ENCODE measurements at places on chromosomes 7 and 10.

- DNase-seq = no peak
These were observed 143.4 kb downstream of the DYNC1I1 start for GRCh38 chr7:95915731-95916130.

DNA sequence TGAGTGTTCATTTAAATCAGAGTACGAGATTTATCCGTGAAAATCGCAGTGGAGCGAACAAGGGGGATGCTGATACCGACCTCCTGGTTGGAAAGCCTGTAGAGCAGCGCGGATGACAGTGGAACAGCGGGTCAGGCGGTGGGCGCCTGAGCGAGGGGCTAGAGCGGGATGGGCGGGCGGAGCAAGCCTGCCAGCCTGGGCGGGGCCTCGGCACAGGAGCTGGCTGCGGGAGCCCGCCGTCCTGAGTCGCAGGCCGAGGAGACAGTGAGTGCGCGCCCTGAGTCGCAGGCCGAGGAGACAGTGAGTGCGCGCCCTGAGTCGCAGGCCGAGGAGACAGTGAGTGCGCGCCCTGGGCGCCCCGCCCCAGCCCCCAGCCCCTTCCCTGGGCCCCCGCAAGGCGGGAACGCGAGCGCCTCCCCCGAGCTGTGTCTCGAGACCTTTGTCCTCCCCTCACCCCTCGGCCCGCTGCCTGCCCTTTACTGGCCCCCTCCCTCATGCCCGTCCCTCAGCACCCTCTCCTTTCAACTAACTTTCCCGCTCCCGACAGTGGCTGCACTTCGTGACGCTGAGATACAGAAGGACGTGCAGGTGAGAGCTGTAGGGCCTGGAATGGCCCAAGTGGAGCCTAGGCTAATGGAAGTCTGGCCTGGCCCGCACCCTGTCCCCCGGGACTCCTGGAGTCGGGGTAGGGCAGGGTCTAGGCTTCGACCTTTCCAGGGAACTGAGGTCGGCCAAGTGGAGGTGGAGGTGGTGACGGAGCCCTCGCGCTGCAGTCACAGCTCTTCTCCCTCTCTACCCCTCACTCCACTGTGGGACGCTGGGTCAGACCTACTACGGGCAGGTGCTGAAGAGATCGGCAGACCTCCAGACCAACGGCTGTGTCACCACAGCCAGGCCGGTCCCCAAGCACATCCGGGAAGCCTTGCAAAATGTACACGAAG lies at the start of gene AS3MT:
Gene AS3MT, plus strand, starts transcription at position 213 of the 941 bp plus-strand sequence. Its CDS starts 123 bp downstream, at position 336.
- no peak for DNase-seq

DNA sequence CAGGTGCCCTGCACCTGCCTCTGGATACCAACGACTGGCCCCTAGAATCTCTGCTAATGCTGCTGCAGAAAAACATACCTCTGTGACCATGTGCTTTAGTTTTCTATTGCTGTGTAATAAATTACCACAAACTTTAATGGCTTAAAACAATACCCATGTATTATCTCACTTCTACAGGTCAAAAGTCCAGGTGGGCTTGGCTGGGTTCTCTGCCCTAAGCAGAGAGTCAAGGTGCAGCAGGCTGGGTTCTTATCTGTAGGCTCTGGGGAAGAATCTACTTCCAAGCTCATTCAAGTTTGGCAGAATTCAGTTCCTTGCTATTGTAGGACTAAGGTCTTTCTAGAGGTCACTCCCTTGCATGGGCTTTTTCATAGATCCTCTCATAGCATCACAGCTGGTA lies 52.3 kb downstream of the CCDC71L start:
- no peak for DNase-seq

DNA sequence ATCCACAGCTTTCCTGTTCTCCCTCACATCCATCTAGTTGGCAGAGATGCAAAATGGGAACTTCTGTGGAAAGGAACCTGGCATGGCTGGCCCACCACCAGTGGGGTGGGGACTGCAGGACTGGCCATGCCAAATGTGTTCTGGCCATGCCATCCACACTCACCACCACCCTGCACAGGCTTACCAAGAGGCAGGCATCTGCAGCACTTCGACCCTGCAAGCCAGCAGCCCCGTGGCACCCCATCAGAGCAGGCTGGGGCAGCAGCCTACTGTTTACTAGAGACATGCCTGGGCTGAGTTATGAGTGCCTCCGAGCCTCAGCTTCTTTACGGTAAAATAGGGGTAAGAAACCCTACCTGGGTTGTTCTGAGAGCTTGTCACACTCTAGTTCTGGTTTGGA lies 313.1 kb downstream of the PLXNA4 start:
- no peak for DNase-seq

GRCh38 chr10:132563485-132564248 lies 26.1 kb downstream of the INPP5A start:
- DNase-seq = no peak

DNA sequence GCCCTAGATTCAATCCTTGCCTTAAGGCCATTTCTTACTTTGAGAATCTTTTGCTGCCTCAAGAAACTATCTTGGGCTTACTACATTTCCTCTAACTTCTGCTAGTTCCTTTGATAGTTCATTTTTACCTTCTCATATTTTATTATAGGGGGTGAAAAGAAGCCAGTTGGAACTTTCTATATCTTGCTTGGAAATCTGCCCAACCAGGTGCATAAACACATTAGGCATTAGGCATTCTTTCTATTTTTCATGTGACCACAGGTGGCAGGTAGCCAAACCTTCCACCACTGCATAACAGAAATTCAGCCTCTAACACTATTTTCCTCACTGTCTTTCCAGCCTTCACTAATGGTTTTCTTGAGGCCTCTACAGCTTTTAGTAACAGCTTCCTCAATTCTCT lies 300.0 kb upstream of the SP8 start:
- DNase-seq = no peak

DNA sequence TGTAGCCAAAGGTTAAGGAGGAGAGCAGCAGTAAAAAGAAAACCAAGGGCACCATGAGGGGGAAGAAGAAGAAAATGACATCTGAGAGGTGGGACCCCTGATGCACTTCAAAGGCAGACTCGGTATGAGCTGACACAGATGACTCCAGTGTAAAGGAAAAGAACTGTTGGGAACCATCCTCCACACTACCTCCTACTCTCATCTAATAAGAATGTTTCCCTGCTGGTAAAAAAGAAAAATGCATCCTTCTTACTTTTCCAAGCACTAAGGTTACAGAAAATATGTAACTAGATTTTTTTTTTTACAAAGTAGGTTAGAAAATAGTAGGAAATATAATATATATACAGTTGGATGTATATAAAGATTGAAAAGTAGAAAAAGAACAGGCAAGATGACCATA lies 16.9 kb downstream of the TAS2R41 start:
- DNase-seq = no peak

GRCh38 chr7:77269360-77270093 lies 69.9 kb upstream of the FGL2 start:
- no peak for DNase-seq

DNA sequence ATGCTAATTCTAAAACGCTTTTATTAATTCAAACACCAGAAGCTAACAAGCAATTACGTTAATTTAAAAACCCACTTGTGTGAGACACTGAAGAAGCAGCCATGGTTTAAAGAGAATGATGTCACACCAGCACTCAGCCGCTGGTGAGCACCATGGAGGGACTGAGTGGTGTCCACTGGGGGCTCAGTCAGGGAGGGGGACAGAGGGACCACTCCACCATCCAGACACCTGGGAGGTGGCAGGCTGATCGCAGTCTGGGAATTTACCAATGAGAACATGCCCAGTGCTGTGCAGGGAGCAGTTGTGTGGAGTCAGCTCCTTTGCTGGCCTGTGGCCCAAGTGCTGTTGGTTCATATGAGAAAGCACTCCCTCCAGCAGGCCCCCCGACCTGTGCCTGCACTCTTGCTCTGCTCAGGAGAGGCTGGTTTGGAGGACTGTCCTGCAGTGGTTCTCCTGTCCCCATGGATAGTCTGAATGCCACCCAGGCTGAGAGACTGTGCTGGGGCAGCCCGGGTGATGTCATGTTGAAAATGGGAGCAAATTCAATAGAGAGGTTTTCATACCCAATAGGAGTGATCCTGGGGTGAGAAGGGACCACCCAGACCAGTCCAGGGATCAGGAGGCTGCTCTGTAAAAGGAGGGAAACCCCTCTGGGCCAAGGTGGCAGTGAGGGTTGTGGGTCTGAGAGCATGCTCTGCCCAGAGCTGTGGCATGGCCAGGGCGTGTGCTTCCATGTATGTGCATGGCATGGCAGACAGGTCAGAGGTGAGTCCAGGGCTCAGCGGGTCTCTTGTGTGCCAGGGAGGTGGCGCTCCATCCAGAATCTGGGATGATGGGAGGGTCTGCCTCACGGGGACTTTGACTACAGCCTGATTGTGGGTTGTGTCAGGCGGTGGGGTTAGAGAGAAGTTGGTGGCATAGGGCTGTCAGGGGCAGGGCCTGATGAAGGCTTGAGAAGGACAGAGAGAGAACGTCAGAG lies 12.7 kb downstream of the ADCY1 start:
- DNase-seq = no peak

DNA sequence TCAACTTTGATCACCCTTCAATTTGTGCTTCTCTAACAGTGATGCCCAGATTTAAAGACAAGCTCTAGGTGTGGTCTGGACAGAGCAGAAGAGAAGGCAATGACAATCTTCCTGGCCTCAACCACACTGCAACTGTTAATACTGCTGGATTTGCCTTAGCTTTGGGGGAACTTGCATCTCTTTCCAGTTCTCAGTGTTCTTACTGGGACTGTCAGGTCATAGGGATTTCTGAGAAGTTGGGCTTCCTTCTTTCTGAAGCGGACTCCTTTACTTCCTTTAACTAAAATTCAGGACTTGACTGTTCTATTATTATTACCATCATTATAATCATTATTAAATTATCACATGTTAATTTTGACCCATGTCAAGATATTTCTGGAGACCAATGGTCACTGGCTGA lies 80.8 kb downstream of the OSBPL3 start:
- no peak for DNase-seq

DNA sequence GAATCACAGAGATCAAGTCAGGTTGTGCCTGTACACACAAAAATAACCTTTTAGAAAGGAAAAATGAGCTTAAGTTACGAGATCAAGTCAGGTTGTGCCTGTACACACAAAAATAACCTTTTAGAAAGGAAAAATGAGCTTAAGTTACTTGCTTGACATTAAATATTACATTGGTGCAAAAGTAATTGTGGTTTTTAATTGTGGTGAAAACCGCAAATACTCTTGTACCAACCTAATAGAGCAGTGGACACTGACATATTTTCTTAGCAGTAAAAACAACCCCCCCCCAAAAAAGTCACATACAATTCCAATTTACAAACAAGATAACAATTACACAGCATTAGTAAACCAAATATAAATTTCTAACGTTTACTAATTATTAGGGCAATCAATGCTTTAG lies 595.6 kb downstream of the GRM8 start:
- DNase-seq = no peak

DNA sequence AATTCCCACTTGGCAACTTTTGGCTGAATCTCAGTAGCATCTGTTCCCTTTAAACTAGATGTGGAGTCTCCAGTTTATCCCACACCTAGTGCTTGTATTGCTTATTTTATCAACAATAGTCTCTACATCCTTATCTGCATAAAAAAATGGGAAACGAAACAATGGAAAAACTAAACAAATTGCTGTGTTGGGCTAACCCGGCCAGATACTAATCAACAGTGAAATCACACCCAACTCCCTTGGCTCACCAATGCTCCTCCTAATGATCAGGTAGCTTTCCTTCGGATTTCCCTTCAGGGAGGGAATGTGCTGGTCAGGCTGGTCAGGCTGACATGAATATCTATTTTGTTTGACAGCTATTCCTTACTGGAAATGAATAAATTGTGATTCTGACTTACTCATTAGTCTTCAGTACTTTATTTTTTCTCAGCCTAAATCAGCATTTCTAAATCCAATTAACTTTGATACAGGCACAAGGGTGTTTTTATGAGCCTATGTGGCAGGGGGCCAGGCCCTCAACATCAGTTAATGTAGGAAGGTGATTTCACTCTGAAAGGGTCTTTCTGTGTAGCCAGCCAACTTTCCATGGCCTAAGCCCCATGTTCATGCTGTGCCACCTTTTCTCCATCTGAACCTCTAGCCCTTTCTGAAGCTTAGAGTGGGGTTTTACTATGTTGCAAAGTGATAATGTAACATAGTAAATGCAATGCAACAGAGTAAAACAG lies 170.5 kb upstream of the NPSR1 start:
- DNase-seq = no peak

- DNase-seq = no peak
These were observed 8.5 kb downstream of the OR2A7 start for GRCh38 chr7:144256112-144256511.

DNA sequence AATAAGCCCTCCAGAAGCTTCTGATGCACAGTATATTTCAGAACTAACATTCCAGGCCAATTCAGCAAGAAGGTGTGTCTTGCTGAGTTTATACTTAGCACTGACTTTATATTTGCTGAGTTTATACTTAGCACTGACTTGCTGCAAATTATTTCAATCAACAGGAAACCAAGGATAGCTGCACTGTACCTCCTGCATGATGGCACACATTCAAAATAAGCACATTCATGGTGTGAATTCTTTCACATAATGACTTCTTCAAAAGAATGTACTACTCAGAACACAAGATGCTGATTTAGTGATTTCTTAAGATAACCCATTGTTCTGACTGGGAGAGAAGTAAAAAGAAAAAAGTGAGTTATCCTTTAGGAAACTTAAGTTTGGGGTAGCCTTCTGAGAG lies 52.0 kb downstream of the JAZF1 start:
- no peak for DNase-seq

DNA sequence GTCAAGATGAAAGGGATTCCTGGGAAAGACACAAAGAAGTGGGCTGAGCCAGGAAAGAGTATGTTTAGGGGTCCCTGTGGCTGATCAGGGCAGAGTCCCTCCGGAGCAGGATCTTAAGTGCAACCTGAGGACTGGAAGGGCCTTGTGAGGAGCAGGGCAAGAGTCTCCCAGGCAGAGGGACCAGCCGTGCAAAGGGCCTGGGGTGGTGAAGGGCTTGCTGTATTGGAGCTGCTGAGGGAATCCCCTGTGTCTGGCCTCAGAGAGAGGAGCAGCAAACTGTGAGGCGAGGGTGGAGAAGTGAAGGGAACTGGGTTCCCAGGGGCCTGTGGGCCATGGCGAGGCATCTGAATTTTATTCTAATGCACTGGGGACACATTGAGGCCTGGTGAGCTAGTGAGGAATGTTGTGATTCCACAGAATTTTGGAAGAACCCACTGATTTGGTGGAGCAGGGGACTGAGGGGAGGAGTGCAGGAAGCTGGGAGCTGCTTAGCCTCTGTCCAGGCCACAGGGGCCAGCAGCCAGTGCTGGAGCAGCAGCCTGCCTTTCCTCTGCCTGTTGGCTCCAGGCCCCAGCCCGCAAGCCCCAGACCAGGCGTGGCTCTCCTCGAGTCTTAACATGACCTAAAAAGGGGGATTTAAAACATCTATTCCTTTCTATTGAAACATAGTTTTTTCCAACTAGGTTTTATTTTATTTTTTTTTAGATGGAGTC lies 138.4 kb upstream of the IGFBP3 start:
- no peak for DNase-seq

GRCh38 chr10:121914661-121915060 lies 13.2 kb downstream of the ATE1 start:
- DNase-seq = no peak

- DNase-seq = no peak
These were observed 5.1 kb downstream of the GSTO2 start for GRCh38 chr10:104273899-104274575.

DNA sequence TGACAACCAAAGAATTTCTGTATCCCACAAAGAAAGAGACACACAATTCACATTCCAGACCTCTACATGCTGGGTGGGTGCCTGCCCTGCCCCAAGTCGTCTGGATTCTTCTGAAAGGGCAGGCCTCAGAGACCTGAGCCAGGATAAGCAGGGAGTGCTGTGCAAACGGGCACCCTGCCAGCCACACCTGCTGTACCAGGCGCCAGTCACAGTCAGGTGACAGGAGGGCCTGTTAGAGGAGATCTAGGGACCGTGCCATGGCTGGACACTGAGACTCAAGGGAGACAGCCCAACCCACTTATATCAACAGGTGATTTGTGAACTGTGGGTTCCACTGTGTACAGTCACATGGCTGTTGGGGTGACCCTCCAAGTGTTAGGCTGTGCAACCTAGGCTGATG lies 103.1 kb upstream of the AFAP1L2 start:
- no peak for DNase-seq

Data from central memory CD8-positive, alpha-beta T cell (primary cell).